ENCODE measurements at places on chromosomes 4 and X. TPM values are rescaled to one million over a fixed set of nuclear protein-coding genes. Genes with fewer than 3 reads are reported as not detected.

GRCh38 chr4:133129237-133129636, 19.9 kb upstream of the PCDH10 start:
- no peak for DNase-seq

DNA sequence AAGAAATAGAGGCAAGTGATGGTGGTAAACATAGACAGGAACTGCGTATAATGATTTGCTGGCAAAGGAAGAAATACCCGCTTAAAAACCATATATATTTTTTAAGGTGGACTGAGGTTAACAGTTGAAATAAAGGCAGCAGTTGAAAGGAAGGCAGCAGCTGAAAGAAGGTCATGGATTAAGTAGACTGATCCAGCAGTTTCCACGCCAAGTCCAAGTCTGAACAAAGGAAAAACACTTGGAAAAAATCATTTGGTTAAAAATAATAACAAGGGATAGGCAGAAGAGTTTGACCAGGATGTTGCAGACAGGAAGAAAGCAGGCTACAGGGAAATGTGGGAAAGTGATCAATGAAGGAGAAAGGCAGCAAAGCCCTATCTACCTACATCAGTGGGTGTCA, 93.6 kb downstream of the AMELX start:
- no peak for DNase-seq

- DNase-seq: no peak
These were observed 8.5 kb downstream of the COL25A1 start for GRCh38 chr4:109294006-109294405.

GRCh38 chr4:165433529-165433928, 54.7 kb downstream of the CPE start:
- no peak for DNase-seq

GBA3 gene
- total RNA-seq: not detected

GRCh38 chr4:77861495-77861894, 1.1 kb upstream of the MRPL1 start:
- no peak for DNase-seq

- peak; percentile 84 for DNase-seq
These were observed at the start of gene SGMS2 for GRCh38 chr4:107824350-107825071. SGMS2 (plus strand) TSS chr4:107824932; CDS start chr4:107895554, 70,622 bp downstream.

KIT gene
- 7.4 TPM for total RNA-seq

PUDP gene
- total RNA-seq: 41.4 TPM

GPRASP2 gene
- total RNA-seq: 23.5 TPM

GRCh38 chrX:64192673-64193072, 12.8 kb downstream of the AMER1 start:
- no peak for DNase-seq

DNA sequence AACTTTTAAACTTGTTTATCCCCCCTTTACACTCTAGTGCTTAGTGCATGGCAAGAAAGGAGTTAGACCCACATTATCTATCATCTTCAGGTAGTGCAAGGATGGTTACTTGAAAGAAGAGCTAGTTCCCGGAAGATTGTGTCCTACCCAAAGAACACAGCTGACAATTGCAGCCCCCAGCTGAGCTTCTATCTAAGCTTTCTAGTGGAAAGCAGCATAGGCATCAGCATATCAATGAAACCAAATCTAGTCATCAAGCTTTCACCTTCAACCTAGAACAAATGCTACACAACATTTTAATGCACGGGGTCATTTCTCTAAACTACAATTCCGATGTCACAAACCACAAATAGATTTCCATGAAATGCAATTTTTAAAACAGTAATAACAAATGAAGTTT, 88.9 kb upstream of the TFDP3 start:
- DNase-seq: no peak

GRCh38 chr4:81688085-81688484, 216.4 kb upstream of the RASGEF1B start:
- DNase-seq: no peak

NKX6-1 gene
- not detected for total RNA-seq

DNA sequence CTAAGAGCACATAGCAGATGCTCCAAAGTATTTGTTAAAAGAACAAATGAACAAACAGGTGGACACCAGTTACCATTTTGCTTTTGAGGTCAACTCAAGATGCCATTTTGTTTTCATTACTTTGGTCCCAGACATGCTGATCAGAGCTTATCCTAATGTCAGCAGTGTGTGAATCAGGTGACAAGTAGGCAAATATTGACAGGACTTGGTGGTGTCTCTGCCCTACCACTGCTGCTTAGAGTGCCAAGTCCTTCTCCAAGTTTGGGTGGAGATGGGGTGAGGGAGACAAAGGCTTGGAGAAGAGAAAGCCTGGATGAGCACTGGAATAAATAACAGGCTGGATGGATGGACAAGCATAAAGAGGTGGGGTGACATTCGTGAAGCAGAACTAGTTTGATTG, 38.7 kb downstream of the MID1IP1 start:
- no peak for DNase-seq

GPRIN3 gene
- total RNA-seq: 1.6 TPM

DNA sequence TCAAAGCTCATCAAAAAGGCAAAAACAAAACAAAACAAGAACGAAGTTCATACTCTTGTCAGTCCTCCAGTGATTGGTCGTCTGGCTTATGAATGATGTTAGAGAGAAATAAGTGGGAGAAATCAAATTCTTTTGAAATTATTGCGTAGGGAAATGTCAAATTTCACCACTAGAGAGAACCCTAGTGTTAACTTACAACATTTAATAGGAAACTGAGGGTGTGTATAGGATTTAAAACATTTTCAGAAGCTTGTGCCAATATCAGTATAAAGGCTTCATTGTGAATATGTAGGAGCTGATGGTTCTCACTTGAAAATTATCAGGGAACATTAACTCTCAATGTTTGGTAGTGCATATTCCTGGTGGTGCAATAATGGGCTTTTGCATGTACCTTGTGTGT, 17.4 kb downstream of the ADH6 start:
- DNase-seq: no peak

OCRL gene
- 46.7 TPM for total RNA-seq

DNA sequence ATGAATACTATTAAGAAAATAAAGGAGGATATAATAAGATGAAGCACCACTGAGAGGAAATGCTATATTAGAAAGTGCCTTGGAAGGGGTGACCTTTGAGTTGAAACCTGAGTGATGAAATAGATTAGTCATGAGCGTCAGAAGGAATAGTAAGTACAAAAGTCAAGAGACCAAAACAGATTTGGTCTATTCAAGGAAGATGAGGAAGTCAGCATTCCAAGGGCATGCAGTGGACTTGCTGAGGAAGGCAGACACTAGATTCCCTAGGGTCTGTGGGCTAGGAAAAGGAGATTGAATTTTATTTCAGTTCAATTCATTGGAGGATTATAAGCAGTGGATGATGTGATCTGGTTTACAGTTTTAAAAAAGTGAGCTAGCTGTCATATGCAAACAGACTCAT, 73.0 kb upstream of the WDFY3 start:
- no peak for DNase-seq

- no peak for DNase-seq
These were observed 477.1 kb downstream of the FAT4 start for GRCh38 chr4:125791896-125792295.

- DNase-seq: no peak
These were observed 738.0 kb upstream of the AADAT start for GRCh38 chr4:170827562-170828274.

- DNase-seq: peak; percentile 80
These were observed 754 bp upstream of the KLF3 start for GRCh38 chr4:38663090-38663800.

DNA sequence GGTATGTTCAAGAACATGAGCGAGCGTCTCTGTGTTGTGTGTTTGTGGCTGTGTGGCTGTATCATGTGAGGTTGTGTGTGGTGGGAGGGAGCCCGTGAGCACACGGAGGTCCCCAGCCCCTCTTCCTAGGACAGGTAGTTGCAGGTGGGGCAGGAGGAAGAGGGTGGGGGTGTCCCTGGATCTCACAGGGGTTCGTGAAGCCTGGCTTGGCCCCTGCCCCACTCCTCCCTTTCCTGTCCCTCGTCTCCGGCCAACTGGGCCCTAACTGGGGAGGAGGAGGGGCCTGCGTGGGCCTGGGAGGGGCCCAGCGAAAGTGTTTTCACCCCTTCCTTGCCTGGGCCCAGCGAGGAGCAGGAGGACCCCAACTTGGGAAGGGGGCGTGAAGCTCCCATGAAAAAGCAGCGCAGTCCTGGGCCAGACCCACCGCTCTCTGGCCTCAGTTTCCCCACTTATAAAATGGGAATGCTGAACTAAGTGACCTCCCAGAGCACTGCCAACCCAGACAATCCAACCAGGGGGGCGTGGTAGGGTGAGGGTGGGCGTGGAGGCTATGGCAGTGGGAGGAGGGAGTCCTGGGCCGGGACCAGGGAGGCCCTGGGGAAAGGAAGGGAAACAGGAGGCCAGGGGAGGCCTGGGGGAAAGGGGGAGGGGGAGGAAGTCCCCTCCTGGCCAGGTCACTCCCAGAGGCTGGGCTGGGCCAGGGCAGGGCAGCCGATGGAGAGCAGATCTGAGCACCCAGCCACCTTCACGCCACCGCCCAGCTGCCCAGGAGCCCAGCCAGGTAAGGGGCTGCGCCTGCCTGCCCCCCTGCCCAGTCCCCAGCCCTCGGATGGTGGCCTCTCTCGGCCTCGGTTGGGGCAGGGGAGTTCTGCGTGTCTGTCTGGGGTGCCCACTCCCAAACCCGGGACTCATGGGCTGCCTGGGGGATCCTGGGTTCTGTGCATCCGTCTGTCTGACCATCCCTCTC, at the start of gene AVPR2:
AVPR2 (plus strand) TSS at position 683 of the 967 bp plus-strand sequence. CDS start 473 bp downstream, outside the sequence.
- DNase-seq: no peak

DNA sequence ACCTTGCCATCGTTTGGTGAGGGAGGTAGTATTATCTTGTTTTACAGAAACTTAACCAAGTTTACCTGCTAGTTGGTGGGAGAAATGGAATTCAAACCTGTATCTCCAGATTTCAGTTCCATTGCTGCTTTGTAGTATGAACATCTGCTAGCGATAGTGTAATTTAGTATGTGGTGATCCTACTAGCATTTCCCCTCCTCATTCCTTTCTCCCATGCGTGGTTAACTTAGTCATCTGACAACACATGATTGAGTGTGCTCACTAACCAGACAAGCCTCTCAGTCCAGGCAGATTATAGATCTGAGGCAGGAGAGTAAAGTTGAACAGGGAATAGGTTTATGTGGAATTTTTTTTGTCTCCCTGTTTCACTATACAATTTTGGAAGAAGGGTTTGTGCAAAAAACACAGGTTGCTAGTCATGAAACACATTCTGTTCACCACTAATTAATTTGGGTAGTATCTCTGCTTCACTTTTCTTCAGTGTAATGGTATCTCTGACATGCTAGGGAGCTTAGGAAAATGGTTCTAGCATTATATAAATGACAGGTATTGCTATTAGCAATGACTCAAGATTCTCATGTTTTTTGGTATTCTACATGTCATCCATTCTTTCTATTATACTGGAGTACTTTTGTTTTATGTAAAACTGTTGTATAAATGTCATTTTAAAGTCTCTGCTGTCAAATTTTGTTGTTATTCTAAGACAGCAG, 21.7 kb downstream of the RBPJ start:
- DNase-seq: no peak

SOD3 gene
- 5.8 TPM for total RNA-seq

C1QTNF7 gene
- 4.4 TPM for total RNA-seq

DNA sequence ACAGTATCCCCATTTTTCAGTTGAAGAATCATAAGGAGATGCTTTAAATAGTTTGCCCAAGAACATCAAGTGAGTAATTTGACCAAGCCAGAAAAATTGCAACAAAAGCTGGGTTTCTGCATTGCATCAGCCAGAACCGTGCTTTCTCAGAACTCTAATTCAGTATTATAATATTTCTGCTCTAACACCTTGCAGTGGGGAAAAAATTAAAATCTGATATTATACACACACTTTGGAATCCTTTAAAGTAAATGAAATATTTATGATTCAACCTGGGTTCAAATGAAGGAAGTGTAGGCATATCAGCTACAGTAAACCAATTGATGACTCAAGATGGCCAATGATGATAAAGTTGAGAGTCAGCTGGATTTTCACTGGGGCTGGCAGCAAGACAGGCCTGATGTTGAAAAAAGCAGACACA, 387.6 kb upstream of the ZFP42 start:
- no peak for DNase-seq

DNA sequence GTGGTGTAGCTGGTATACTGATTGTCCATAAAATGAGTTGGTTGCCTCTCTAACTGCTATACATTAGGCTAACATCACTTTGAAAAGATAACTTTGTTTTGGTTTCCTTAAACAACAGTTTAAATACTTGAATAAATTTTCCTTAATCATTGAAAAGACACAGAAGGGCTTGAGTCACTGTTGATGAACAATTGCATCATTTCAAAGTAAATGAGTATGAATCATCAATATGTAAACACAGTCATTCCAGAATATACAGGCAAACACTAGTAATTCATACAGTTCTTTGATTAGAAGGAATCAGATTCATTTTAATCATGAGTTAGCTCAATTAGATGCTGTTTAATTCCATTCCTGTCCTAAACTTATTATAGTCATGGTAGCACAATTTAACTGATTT, 160.6 kb downstream of the AFF2 start:
- DNase-seq: no peak

DNA sequence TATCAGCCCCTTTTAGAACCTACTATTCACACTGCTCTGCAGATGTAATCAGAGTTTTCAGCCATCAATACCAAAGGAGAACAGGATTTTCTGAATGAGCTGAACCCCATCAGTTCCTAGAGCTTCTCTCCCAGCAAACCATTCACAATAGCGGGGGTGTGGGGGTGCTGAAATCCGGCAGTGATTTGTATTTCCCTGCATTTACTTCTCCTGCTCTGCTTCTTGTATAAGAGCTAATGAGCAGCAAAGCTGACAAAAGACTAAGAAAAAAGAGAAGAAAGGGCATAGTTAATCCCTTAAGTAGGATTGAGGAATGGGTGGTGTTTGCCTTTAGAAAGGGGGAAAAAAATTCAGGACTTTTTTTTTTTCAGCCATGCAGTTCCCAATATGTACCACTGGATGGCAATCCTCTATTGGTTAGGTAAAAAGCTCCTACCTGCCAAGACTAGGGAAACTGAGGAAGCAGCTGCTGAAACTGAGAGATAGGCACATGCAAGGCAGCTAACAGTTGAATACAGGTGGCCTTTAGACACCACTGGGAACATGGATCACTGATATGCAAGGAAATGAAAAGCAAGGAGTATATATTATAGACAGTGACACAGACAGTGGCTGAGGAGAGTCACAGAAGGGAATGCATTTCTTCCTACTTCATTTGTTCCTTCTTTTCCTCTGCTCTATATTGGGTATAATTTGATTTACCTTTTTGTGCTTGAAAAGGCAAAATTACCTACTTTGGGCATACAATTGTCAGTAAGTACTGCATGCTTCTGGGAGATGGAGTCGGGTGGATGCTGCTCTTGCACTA, 217.9 kb downstream of the HS6ST2 start:
- DNase-seq: no peak

GRCh38 chr4:186012071-186012470, 56.9 kb upstream of the TLR3 start:
- no peak for DNase-seq

- no peak for DNase-seq
These were observed 32.0 kb upstream of the RPS3A start for GRCh38 chr4:151067316-151067970.

Data from mesothelial cell of epicardium (in vitro differentiated cells).